T-helper 1 cell treated with Interleukin-12 subunit alpha and Interleukin-12 subunit beta and Interleukin-4 antibody, amounts not matched to agents 30 ng/mL and 1 ng/mL, for 36 hours (primary cell): ENCODE measurements at places on chromosomes 7 and 10. TPM values are rescaled to one million over a fixed set of nuclear protein-coding genes. Genes with fewer than 3 reads are reported as not detected.

The FFAR4 gene
- not detected in 2 replicates for total RNA-seq

The CFAP69 gene
- not detected in 2 replicates for total RNA-seq

The GLCCI1 gene
- 21.4 and 28.8 TPM in 2 replicates for total RNA-seq

The PPP2R2D gene
- total RNA-seq = 38.9 and 39.1 TPM in 2 replicates

The CPXM2 gene
- total RNA-seq = not detected in 2 replicates

The CDHR1 gene
- total RNA-seq = 0.07 and 0.20 TPM in 2 replicates

The AQP1 gene
- 0.10 and 0.34 TPM in 2 replicates for total RNA-seq

The C7orf33 gene
- total RNA-seq = not detected in 2 replicates
